ENCODE measurements at places on chromosomes 3 and 15.

GRCh38 chr3:139521816-139522215, 17.7 kb downstream of the RBP1 start:
- no peak for DNase-seq
- peaks cover 15% of the 10 kb centered on the region for H3K4me1 ChIP-seq
- no peaks in the 10 kb centered on the region for H3K27me3 ChIP-seq
- H3K36me3 ChIP-seq = peaks cover 36% of the 10 kb centered on the region
- H3K4me3 ChIP-seq = no peak overlapping the region
- H3K27ac ChIP-seq = no peak overlapping the region

DNA sequence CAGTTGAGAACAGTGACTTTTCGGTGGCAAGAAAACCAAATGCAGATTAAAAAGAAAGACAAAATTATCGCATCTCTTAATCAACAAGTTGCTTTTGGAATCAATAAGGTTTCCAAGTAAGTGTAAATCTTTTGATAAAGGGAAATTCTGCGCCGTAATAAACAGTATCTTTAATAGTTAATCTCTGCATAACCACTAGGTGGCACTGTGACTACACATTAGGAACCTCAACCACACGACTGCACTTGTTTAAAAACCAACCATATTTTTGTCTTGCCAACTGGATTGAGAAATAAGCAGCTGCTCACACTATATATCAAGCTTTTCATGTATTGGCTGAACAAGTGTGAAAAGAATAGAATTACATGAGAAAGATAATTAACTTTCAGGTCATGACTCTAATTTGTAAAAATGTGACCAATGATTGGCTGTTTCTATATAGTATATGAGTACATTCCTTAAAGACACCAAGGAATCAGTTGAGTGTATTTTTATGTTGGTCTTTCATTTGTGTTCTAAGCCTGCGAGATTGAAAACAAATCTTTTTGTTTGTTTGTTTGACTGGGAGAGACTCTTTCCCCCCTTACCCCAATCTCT, 72.7 kb downstream of the DZIP3 start:
- no peaks in the 10 kb centered on the region for H3K4me1 ChIP-seq
- H3K27me3 ChIP-seq = no peaks in the 10 kb centered on the region
- DNase-seq = peak; percentile 23
- H3K27ac ChIP-seq = no peak overlapping the region
- no peak overlapping the region for H3K4me3 ChIP-seq

GRCh38 chr15:65333856-65334255, 29.4 kb downstream of the RNU5B-1 start:
- no peaks in the 10 kb centered on the region for H3K27me3 ChIP-seq
- no peaks in the 10 kb centered on the region for H3K4me1 ChIP-seq
- no peak overlapping the region for H3K27ac ChIP-seq
- no peak for DNase-seq
- no peak overlapping the region for H3K4me3 ChIP-seq

- no peaks in the 10 kb centered on the region for H3K27me3 ChIP-seq
- no peaks in the 10 kb centered on the region for H3K4me1 ChIP-seq
- DNase-seq = no peak
- no peak overlapping the region for H3K4me3 ChIP-seq
- H3K27ac ChIP-seq = no peak overlapping the region
- H3K36me3 ChIP-seq = peaks cover 3% of the 10 kb centered on the region
These were observed 21.4 kb downstream of the ACAP2 start for GRCh38 chr3:195421400-195421799.

GRCh38 chr15:50685191-50685975, 1.2 kb downstream of the TRPM7 start:
- DNase-seq = no peak
- H3K36me3 ChIP-seq = peaks cover 11% of the 10 kb centered on the region

DNA sequence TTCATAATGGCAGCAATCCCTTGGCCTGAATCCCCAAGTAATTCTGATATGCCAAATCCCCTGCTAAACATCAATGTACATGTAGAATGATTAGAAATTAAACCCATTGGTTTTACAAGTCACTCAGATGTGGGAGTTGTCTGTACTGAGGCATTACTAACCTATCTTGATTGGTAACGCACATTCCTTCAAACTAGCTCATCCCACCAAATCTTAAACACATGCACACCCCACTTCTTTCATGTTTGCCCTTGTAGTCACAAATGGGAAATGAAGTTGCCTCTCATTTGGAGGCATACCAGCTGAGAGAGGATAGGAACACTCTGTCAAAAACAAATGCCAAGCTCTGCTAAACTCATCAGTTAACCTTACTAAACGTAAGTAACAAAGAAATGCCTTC, 29.1 kb upstream of the MAN2C1 start:
- no peak overlapping the region for H3K4me3 ChIP-seq
- no peaks in the 10 kb centered on the region for H3K27me3 ChIP-seq
- H3K4me1 ChIP-seq = no peaks in the 10 kb centered on the region
- no peak for DNase-seq
- peaks cover 87% of the 10 kb centered on the region for H3K36me3 ChIP-seq

- H3K4me1 ChIP-seq = no peaks in the 10 kb centered on the region
- H3K4me3 ChIP-seq = no peak overlapping the region
- no peak overlapping the region for H3K27ac ChIP-seq
- H3K36me3 ChIP-seq = no peaks in the 10 kb centered on the region
- no peaks in the 10 kb centered on the region for H3K27me3 ChIP-seq
These were observed 157.6 kb upstream of the CTDSPL start for GRCh38 chr3:37704064-37704463.

DNA sequence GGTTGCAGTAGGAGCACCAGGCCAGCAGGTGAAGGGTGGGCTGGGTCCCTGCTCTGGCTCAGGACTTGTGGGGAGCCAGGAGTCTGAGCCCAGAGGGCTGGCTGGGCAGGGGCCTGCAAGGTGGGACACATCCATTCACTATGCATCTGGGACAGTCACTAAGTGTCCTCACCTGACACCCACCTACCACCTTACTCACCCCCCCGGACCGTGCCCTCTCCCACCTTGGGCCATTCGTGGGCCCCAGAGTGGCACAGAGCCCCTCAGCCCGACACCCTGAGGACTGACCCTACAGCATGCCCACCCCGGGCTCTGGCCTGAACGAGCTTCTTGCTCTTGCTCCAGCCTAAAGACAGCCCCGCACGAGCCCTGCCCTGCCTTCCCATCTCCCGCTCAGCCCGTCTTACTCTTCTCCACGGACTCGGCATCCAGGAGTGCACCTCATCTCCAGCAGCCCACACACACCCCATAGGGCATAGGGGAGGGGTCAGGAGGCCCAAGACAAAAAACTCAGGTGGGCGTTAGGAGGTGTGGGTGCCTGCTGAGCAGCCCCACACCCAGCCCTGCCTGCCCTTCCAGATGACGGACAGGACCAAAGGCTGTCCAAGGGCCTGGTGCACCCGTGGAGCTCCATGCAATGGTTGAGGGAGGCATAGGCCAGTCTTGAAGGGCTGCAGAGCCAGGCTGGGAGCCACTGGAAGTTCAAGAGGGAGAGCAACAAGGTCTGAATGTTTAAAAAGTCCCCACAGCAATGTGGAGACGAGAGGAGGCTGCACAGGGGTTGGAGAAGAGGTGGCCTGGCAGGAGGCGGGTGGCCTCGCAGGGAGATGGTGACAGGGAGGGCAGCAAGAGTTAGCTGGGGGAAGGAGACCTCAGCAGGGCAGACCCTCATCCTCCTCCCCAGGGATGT, 27.0 kb downstream of the PTH1R start:
- no peak for DNase-seq
- peaks cover 2% of the 10 kb centered on the region for H3K27me3 ChIP-seq
- H3K4me1 ChIP-seq = peaks cover 3% of the 10 kb centered on the region
- no peak overlapping the region for H3K4me3 ChIP-seq

GRCh38 chr3:154522036-154522602, 92.1 kb upstream of the GPR149 start:
- H3K27me3 ChIP-seq = no peaks in the 10 kb centered on the region
- H3K4me1 ChIP-seq = no peaks in the 10 kb centered on the region
- no peak overlapping the region for H3K4me3 ChIP-seq
- no peak for DNase-seq
- H3K27ac ChIP-seq = no peak overlapping the region

GRCh38 chr3:138594150-138594934, at the start of gene CEP70:
Gene CEP70 (minus strand): TSS chr3:138594260. CDS start chr3:138572927, 21,333 bp downstream.
- peak within 1 kb of the TSS; percentile 81 for H3K4me3 ChIP-seq
- H3K4me1 ChIP-seq = peaks cover 4% of the 10 kb centered on the region
- H3K36me3 ChIP-seq = no peaks in the 10 kb centered on the region
- H3K27ac ChIP-seq = peak within 1 kb of the TSS; percentile 72

GRCh38 chr3:126835472-126836219, 131.6 kb downstream of the CHCHD6 start:
- H3K27ac ChIP-seq = no peak overlapping the region
- H3K4me3 ChIP-seq = no peak overlapping the region
- H3K36me3 ChIP-seq = no peaks in the 10 kb centered on the region
- no peaks in the 10 kb centered on the region for H3K27me3 ChIP-seq

DNA sequence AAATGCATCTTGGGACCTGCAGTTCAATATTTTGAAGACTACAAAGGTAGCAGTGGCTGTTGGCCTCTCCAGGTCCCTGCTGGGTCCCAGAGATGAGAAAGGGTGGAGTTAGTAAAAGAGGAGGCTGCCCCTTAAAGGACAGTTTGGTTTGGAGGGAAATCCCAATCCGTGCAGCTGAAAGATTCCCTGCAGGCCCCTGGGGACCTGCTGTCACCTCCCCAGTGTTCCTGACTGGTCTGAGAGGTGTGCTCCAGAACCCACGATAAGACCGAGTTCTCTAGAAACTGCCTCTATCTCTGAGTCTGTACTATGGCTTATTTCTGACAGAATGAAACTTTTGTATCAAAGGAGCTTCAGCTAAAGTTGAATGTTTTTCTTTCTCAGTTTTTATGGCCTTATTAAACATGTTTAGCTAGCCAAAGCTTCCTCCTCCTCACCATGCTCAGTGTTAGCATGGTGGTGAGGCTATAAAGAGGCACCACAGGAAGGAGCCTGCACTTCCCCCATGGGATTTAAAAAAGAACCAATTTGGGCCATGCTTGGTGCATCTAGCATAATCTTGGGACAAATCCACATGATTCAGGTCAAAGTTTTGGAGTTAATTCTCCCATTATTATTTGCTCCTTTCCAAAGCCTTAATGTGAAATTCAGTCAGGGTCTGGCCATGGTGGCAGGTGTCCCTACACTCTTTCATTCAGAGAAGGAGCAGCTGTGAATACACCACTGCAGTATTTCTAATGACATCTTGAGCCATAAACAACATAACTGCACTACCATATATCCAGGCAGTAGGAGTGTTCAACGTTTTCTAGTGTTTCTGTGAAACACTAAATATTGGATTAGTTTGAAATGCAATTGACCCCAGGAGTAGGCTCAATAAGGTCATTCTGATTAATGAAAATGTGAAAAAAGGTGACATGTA, 74.4 kb downstream of the ATP1B3 start:
- peaks cover 27% of the 10 kb centered on the region for H3K4me1 ChIP-seq
- H3K27me3 ChIP-seq = no peaks in the 10 kb centered on the region
- H3K36me3 ChIP-seq = peaks cover 22% of the 10 kb centered on the region
- peak; percentile 42 for DNase-seq
- H3K4me3 ChIP-seq = no peak overlapping the region
- peak overlapping the region; percentile 77 for H3K27ac ChIP-seq

GRCh38 chr3:169998668-169999131, 32.1 kb downstream of the SEC62 start:
- no peak overlapping the region for H3K27ac ChIP-seq
- no peak overlapping the region for H3K4me3 ChIP-seq
- H3K27me3 ChIP-seq = no peaks in the 10 kb centered on the region
- DNase-seq = no peak
- no peaks in the 10 kb centered on the region for H3K4me1 ChIP-seq
- peaks cover 5% of the 10 kb centered on the region for H3K36me3 ChIP-seq

DNA sequence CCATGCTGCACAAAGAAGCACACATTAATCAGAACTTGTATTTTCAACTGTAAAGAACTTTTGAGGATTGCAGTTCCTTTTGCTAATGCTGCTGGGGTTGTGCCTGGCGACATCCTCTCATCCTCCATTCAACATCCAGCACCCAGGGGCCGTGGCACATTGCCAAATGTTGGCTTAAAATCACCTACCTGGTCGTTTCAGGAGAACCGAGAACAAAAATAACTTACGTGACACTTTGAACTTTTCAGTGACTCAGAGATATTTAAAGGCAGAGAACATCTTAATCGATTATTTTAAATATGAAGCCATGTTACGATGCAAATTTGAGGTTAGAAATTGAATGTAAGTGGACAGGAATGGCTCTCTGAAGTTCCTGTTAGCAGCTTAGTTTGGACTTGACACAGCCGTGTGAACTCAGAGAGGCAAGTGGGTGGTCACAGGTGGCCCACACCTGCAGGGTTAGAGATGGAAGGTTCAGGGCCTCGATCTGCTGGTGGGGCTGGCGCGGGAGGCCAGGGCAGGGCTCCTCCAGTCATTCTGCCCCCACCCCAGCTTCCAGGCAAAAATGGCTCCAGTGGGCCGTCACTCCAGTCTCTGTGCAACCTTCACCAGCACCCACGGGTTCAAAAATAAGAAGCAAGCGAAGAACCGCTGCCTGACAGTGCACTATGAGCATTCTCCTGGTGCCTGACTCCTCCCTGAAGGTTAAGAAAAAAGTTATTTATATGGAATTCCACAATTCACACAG, 12.2 kb downstream of the LRRK1 start:
- H3K4me3 ChIP-seq = no peak overlapping the region
- no peak overlapping the region for H3K27ac ChIP-seq
- H3K4me1 ChIP-seq = no peaks in the 10 kb centered on the region
- DNase-seq = no peak

DNA sequence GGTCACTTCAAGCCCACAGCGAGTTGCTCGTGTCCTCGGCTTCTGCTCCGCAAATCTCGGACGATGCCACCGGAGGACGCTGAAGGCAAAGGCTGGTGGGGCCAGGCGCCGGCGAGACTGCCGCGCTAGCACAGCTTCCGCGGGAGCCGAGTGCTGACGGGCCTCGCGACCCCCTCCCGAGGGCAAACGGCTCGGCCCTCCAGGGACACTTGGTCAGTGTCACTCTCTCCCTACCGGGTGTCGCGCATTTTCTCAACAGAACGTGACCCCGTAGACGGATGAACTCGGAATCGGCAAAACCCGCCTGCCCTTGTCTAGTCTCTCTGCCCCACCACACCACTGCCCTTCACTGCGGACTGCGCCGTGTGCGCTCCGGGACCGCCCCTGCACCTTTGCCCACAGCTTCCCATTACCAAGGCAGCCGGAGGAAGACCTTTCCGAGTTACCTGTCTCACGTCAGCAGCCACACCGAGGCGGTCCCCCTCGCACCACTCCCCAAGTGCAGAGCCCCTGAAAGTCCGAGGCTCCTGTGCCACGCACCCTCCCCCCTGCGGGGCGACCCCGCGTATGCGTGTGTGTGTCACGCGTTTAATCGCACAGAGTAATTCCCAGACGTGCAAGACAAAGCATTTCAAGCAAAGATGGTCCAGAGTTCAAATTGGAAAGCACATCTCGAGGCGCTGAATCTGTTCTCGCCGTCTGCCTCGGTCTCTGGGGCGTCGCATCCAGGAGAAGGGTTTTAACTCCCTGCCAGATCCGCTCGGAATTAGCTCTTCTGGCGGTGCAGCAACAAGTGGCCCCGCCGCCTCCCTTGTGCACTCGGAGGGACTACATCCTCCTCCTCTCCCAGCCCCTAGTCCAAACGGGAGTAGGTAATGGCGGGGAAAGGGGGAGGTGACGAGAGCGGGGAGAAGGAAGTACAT, 245.0 kb upstream of the TOPAZ1 start:
- peaks cover 36% of the 10 kb centered on the region for H3K4me1 ChIP-seq
- H3K27me3 ChIP-seq = peaks cover 85% of the 10 kb centered on the region
- H3K36me3 ChIP-seq = no peaks in the 10 kb centered on the region
- no peak overlapping the region for H3K27ac ChIP-seq
- H3K4me3 ChIP-seq = peak overlapping the region; percentile 30

GRCh38 chr15:80424381-80424780, 20.2 kb downstream of the ARNT2 start:
- H3K27ac ChIP-seq = no peak overlapping the region
- no peaks in the 10 kb centered on the region for H3K36me3 ChIP-seq
- DNase-seq = no peak
- H3K4me1 ChIP-seq = no peaks in the 10 kb centered on the region

GRCh38 chr3:127159543-127159942, 33.4 kb upstream of the PRR23E start:
- DNase-seq = no peak
- H3K4me1 ChIP-seq = no peaks in the 10 kb centered on the region
- no peak overlapping the region for H3K27ac ChIP-seq
- H3K27me3 ChIP-seq = peaks cover 16% of the 10 kb centered on the region
